ENCODE measurements at places on chromosomes 12 and 14. TPM values are rescaled to one million over a fixed set of nuclear protein-coding genes. Genes with fewer than 3 reads are reported as not detected.

- no peak for DNase-seq
Measured at GRCh38 chr14:22650960-22651521, 6.9 kb upstream of the OR6J1 start.

GRCh38 chr12:110286623-110287022, 5.6 kb downstream of the ATP2A2 start:
- no peak for DNase-seq

- no peak for DNase-seq
Measured at GRCh38 chr12:132474237-132474741, 15.7 kb upstream of the FBRSL1 start.

DNA sequence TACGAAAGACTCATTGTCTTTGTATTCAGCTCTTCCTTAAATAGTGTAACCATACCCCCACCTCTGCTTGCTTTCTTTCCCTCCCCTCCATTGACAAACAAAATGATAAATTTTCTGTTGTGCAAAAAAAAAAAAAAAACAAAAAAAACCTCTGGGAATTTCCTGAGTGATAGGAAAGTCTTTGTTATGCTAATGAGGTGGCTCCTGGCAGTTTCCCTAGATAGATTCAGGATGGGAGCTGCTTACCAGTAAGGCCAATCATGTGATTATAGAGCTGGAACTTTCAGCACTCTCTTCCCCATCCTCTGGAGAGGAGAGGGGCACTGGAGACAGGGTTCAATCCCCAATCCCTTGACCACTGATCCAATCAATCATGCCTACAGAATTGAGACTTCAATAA, 120.5 kb downstream of the NUAK1 start:
- DNase-seq, result no peak

Gene CCDC196
- not detected for total RNA-seq

DNA sequence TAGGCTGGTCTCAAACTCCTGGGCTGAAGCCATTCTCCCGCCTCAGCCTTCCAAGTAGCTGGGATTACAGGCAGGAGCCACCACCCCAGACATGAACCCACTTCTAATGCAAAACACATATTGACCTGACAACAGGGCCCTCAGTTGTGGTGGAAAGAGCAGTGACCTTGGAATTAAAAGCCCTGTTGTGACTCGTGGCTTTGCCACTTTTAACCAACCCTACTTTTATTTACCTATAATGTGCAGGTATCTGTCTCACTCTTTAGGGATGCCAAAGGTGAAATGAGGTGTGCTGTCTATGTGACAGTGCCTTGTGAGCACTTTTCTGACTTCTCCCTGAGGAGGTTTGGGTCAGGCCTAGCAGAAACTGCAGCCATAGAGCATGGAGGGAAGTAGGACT, 132.8 kb upstream of the DNM1L start:
- DNase-seq, result no peak

GRCh38 chr12:124744659-124745464, 118.8 kb downstream of the SCARB1 start:
- DNase-seq, result no peak

DNA sequence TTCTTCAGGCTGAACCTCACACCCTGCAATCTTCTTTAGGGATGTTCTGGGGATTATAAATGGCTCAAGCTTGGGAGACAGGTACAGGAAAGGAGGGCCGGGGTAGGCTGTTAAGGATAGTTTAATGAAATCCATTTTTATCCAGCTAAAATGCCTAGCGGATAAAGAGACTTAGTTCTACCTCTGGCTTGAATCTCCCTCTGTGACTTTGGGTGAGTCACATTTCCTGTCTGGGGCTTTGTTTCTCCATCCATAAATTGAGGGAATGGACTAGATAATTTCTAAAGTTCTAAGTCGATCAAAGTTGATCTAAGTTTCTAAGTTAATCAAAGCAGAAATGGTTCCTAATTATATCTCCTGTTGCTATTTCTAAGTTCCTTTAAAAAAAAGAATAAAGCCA, 319.6 kb upstream of the E2F7 start:
- no peak for DNase-seq

DNA sequence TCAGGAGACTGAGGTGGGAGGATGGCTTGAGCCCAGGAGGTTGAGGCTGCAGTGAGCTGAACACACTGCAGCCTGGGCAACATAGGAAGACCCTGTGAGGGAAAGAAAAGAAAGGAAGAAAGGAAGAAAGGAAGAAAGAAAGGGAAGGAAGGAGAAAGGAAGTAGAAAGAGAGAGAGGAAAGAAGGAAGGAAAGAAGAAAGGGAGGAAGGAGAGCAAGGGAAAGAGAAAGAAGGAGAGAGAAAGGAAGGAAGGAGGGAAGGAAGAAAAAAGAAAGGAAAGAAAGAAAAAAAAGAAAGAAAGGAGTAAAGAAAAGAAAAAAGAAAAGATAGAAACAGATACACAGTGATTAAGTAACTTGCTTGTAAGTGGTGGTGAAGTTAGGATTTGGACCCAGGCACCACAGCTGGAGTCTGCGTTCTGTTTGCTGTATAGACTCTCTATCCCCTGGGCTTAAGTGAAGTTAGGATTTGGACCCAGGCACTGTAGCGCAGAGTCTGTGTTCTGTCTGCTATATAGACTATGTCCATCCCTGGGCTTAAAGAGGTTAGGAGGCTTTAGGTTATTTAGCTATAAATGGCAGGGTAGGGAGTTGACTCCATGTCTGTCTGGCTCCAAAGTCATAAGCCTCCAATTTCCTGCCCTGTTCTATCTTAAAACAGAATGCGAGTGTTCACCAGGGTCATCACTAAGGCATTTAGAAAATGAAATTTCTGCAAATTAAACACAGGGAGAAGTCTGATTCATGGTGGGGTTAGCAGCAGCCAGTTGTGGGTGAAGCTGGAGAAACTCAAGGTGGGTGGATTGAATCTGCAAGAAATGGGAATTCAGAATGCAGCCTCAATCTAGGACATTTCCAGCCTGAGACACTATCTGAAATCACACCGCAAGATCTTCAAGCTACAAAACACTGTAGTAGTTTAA, 13.3 kb upstream of the C12orf75 start:
- DNase-seq, result no peak

GRCh38 chr14:28831126-28831525, 64.5 kb downstream of the FOXG1 start:
- no peak for DNase-seq

DNA sequence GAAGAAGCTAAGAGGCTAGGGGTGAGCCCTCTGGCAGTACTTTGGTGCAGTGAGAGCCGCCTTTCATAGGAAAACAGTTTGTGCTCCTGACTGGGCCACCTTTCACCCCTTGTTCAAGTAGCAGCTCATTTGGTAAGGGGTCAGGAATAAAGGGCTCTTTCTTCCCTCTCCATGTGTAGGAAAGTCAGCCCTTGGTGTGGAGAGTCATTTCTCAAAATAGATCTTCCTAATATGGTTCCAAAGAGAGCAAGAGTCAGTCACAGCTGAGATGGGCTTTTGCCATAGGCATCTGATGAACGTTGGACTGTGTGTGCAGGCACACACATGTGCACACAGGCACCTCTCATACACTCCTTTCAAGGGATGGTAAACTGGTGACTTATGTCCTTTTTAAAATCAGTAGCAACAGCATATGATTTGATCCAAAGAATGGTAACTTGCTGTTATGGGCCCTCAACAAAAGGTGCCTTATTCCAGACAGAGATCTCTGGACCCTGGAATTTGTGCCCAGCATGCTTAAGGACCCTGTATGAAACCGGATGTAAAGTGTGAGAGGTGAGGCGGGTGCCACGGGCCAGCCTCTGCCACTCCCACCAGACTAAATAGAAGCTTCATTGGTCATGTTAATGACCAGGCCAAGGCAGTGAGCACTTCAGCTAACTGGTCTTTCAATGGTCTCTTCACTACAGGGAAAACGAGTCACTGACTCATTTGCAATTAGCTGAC, 16.7 kb upstream of the RIC8B start:
- no peak for DNase-seq

Gene PRB2
- total RNA-seq, result not detected

- DNase-seq, result no peak
Measured at GRCh38 chr12:54427106-54427505, 8.0 kb upstream of the ITGA5 start.

Gene ELK3
- total RNA-seq, result 70.6 TPM

DNA sequence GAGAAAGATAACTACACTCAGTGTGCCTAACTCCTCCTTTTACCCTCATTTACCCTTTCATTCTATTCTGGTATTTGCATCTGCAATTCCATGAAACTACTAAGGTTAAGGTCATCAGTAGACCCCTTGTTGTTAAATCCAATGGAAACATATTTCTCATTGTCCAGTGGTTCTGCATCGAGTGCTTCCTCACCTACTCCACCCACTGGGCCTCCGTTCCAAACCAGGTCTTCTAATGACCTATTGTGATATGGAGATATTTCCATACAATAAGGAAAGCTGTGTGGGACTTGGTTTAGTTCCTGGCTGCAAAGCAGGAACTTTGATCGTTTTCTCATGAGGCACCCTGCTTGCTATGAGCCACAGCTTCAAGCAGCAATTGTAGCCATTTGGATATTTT, 99.5 kb upstream of the FSCB start:
- DNase-seq, result no peak

Gene DBX2
- not detected for total RNA-seq

GRCh38 chr14:60008042-60008441, 83.7 kb upstream of the PCNX4 start:
- DNase-seq, result no peak

- no peak for DNase-seq
Measured at GRCh38 chr14:88791629-88792472, 902 bp downstream of the EML5 start.

Data from glomerular endothelial cell (primary cell).